ENCODE measurements at places on chromosomes 12 and 14.

GRCh38 chr14:36989806-36990205 lies 182.6 kb downstream of the SLC25A21 start:
- DNase-seq = no peak

GRCh38 chr14:99724196-99724891 lies 40.2 kb downstream of the CYP46A1 start:
- DNase-seq = no peak

- no peak for DNase-seq
Measured at GRCh38 chr14:61678975-61679374, 16.3 kb upstream of the HIF1A start.

GRCh38 chr12:102454808-102455760 lies 25.3 kb downstream of the IGF1 start:
- no peak for DNase-seq

DNA sequence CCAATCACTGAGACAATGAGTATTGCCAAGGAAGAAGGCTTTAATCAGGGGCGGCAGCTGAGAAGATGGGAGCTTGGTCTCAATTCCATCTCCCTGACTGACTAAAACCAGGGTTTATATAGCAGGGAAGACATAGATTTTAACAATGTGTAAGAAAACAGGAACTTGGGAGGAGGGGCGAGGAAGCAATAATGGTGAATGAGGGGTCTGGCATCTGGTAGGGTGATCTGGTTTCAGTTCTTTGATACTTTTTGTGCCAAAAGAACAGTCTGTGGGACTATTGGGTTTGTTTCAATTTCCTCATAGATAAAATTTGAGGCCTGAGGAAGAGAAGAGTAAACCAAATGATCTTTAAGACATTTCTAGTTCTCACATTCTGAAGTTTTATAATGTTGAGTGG lies 49.2 kb downstream of the FUT8 start:
- DNase-seq = no peak

DNA sequence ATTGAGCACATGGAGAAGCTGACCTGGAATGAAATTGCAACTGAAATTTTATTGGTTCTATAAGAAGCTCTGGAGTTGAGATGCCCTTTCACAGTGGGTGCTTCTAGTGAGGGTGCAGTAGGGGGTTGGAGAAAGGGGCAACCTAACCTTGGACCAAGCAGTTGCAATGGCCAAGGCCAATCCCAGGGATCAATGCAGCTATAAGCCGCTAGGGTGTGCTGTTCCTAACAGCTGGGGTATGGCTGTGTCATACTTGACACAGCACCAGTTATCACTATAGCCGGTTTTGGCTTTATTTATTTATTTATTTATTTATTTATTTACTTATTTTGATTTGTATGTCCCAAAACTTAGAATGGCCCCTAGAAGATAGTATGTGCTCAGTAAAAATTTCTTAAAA lies 505.9 kb downstream of the FLRT2 start:
- DNase-seq = no peak

DNA sequence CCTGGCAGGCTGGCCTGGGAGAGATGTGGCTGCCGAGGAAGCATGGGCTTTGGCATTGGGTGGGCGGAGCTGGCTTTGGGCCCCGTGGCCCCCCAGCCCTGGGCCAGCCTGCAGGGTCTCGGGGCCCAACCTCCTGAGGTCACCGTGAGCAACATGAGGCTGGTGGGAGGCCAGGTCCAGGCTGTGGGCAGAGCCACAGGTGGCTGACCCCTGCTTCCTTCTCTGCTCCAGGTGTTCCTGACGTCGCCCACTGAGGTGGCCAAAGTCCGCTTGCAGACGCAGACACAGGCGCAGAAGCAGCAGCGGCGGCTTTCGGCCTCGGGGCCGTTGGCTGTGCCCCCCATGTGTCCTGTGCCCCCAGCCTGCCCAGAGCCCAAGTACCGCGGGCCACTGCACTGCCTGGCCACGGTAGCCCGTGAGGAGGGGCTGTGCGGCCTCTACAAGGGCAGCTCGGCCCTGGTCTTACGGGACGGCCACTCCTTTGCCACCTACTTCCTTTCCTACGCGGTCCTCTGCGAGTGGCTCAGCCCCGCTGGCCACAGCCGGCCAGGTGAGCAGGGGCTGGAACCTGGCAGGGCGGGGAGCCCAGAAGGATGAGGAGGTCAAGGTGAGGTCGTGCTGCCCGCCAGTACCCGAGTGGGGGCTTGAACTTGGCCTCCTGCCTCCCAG lies 5.5 kb downstream of the SLC25A47 start:
- no peak for DNase-seq

- peak; percentile 53 for DNase-seq
Measured at GRCh38 chr14:50603565-50603964, 43.6 kb downstream of the ATL1 start.

GRCh38 chr12:40104461-40105264 lies 1.2 kb downstream of the SLC2A13 start:
- DNase-seq = no peak

DNA sequence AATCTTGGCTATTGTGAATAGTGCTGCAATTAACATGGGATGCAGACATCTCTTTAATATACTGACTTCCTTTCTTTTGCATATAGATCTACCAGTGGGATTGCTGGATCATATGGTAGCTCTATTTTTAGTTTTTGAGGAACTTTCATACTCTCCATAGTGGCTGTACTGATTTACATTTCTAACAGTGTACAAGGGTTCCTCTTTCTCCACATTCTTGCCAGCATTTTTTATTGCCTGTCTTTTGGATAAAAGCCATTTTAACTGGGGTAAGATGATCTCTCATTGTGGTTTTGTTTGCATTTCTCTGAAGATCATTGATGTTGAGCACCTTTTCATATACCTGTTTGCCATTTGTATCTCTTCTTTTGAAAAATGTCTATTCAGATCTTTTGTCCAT lies 8.4 kb downstream of the AMDHD1 start:
- no peak for DNase-seq

DNA sequence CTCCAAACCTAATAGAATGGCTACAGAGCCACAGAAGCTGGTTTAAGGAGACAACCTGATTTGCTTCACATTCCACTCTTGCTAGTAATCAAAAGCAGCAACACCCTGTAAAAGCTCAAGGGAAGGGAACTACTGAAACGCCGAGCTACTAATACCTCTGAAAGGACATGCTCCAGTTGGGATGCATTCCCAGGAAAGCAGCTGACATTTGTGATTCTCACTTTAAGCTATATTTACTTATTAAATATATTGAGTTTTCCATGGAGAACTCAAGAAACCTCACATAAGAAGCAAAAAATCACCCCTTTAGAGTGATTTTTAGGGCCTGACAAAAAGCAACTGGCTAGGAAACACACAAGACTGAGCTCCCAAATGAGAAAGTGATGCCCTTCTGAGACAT lies 1073.0 kb upstream of the FLRT2 start:
- DNase-seq = no peak

DNA sequence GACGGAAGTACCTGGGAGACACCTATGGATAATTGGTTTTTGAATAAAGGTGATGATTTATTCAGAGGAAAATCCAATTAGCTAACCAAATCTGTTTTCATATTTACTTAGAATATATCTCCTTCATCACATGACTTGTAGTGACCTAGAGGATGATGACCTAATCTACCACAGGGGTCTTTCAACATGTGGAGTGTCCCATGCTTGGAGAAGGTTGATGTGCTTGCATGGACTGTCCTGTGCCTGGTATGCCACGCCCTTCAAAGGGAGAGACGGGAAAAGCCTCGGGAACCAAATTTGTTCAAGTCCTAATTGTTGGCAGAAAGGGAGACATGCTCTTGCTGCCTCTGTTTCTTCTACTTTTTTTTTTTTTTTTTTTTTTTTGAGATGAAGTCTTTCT lies 11.8 kb upstream of the PAPLN start:
- no peak for DNase-seq
